T-helper 17 cell (primary cell): ENCODE measurements at places on chromosomes 13 and 19.

DNA sequence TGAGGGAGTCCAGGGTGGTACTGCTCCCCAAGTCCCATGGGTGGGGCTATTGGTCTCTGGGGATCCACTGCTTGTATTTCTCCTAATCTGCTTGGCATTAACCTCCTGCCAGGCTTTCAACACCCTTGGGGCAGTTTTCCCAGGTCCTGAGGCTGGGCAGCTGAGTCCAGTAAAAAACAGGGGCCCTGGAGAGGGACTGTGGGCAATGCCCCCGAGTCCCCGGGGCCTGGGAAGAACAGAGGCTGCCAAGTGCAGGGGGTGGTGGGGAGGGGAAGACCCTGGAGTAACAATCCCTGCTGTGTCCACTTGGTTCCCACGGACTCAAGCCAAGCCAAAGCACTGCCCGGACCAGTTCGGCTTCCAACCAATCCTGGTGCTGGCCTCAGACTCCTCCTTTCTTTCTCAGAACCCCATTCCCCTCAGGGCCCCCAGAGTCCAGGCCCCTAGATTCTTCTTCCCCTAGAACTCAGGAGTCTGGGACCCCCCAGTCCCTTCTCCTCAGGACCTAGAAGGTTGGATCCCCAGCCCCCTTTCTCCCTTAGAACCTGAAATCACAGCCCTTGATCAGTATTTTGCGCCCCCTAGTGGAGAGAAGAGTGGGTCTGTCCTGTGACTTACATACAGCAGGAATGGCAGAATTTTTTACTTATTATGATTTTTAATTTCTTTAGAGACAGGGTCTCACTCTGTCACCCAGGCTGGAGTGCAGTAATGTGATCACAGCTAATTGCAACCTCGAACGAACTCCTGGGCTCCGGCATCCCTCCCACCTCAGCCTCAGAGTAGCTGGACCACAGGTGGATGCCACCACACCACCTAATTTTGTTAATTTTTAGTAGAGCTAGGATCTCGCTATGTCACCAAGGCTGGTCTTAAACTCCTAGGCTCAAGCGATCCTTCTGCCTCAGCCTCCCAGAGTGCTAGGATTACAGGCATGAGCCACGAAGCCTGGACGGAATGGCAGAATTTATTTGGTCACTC lies 3.7 kb upstream of the CLPTM1 start:
- DNase-seq = peak; percentile 22

DNA sequence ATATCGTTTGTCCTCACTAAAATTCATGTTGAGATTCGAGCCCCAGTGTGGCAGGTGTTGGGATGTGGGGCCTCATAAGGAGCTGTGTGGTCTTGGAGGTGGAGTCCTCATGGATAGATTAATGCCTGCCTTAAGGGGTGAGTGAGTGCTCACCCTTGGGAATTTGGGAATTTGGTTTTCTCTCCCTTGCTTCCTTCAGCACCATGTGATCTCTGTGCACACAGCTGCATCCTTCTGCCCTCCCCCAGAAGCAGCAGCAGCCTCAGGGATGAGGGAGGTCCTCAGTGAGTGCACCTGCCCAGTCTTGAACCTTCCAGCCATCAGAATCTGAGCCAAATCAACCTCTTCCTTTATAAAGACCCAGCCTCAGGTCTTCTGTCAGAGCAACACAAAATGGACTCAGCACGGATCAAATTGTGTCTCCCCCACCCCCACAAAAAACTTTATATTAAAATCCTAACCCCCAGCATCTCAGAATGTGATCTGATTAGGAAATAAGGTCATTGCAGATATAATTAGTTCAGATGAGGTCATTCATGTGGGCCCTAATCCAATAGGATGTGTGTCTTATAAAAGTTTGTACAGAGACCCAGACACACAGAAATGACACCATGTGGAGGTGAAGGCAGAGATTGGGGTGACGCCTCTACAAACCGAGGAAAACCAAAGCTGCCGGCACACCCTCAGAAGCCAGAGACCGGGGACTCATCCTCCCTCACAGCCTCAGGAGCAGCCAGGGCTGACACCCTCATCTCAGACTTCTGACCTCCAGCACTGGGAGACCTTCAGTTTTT lies 12.9 kb downstream of the CYTH2 start:
- DNase-seq = no peak

- no peak for DNase-seq
These were observed 871.4 kb upstream of the GPC6 start for GRCh38 chr13:92355213-92355612.

DNA sequence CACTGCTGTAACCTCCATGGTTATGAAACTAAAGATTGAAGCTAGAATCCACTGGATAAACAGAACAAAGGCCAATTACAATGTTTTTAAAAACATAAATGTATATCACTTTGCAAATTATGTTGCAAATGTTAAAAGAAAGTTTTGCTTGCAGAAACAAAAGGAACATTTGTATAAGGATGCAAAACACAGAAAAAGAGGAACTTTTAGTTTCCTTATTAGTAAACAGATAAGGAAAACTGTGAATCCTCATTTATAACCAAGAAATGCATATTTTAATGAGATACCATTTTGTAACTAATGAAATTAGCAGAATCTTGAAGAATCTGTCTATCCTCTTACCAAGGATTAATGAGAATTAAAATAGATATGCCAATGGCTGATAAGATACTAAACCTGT lies 32.3 kb downstream of the LPAR6 start:
- no peak for DNase-seq

GRCh38 chr19:55704494-55705245 lies 29.6 kb downstream of the EPN1 start:
- no peak for DNase-seq

DNA sequence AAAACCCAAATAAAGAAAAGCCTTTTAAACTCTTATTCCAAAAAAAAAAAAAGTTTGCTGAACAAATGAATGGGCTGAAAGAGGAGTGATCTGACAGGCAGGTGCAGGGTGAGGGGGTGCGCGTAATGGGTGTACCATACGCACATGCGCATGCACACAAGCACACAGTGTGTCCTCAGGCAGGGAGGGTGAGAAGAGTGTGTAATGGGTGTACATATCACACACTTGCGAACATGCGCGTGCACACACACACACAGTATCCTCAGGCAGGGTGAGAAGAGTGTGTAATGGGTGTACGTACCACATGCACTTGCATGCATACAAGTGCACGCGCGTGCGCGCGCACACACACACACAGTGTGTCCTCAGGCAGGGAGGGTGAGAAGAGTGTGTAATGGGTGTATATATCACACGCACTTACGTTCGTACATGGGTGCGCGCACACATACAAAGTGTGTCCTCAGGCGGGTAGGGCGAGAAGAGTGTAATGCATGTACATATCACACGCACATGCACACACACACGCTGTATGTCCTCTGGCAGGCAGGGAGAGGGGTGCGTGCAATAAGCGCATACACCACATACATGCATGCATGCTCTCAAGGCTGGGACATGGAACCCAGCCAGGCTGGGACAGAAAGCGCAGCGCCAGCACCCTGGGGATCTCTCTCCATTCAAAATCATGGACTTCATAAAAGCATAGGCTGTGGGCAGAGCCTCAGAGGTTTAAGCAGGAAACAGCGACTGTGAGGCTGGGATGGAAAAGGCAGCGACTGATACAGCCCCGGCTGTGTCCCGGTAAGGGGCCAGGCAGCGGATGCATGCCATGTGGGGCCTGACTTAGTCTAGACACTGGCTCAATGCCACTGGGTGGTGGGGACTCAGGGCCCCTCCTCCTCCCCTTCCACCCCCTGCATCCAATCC lies 70.4 kb downstream of the CEBPG start:
- no peak for DNase-seq

DNA sequence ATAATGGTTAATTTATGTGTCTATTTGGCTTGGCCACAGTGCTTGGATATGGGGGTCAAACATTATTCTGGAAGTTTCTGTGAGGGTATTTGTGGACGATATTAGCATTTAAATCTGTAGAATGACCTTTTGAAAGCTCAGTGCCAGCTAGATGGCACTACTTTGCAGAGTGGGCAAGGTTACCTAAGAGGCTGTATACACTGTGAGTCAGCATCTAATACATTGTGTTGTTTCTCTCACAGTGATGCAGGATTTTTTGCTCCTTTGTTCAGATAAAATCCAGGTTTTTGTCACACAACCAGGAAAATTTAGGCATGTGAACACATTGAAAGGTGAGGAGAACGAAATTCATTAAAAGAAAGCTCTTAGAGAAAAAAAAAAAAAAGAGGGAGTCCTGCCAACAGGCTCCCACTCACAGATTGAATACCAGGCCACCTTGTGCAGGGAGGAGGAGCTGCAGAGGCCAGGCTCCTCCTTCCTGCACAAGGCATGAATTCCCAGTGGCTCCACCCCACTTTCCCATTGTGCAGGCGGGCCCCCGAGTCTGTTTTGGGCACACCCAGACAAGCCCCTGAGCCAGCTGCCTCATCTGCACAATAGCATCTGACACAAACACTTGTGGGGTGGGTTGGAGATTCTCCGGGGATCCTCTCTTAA lies 551.0 kb upstream of the ATXN8OS start:
- no peak for DNase-seq

GRCh38 chr13:101785858-101786257 lies 333.4 kb downstream of the ITGBL1 start:
- DNase-seq = no peak

- no peak for DNase-seq
These were observed 68.6 kb upstream of the MIR17HG start for GRCh38 chr13:91278888-91279287.

DNA sequence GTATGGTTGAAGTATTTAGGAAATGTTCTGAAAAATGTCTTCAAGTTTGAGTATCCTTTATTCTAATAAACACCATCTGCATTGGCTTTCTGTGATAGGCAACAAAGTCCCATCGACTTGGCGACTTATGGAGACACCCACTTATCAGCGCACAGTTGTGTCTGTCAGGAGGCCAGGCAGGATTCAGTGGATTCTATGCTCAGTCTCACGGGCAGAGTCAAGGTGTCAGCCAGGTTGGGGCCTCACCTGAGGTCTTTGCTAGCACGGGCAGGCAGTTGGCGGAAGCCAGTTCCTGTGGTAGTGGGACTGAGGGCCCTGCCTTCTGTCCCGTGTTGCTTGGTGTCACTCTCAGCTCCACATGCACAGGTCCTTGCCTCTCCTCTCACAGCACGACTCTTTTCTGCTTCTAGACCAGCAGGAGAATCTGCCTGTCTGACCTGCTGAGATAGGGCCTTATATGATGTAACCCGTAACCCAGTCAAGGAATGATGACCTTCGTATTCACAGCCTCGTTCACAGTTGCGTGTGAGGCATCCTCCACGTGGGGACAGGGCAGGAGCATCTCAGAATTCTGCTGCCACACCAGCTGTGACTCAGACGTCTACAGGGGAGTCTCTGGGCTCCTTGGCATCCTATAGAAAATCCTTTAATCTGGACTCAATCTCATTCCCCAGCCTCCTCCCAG lies 10.0 kb downstream of the CUL4A start:
- DNase-seq = no peak

- no peak for DNase-seq
These were observed 25.4 kb downstream of the ALG5 start for GRCh38 chr13:36973621-36974295.

- no peak for DNase-seq
These were observed 2097.0 kb downstream of the PCDH9 start for GRCh38 chr13:65133094-65133493.

DNA sequence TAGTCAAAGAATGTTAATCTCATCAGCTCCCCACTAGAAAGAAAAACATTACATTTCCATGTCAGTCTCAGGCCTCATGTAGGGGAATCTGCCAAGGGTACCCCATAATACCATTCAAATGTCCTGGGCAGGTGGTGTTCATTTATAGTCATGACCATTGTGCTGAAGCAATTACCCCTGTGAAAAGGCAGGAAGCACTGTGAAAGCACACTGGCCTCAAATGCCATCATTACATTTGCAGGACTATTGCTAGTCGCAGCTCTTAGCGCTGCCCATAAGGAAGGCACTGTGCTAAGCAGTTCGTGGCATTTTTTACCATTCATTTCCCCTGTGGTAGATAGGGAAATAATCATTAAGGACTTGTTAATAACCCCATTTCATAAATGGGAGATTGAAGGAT lies 109.0 kb downstream of the LHFPL6 start:
- no peak for DNase-seq

DNA sequence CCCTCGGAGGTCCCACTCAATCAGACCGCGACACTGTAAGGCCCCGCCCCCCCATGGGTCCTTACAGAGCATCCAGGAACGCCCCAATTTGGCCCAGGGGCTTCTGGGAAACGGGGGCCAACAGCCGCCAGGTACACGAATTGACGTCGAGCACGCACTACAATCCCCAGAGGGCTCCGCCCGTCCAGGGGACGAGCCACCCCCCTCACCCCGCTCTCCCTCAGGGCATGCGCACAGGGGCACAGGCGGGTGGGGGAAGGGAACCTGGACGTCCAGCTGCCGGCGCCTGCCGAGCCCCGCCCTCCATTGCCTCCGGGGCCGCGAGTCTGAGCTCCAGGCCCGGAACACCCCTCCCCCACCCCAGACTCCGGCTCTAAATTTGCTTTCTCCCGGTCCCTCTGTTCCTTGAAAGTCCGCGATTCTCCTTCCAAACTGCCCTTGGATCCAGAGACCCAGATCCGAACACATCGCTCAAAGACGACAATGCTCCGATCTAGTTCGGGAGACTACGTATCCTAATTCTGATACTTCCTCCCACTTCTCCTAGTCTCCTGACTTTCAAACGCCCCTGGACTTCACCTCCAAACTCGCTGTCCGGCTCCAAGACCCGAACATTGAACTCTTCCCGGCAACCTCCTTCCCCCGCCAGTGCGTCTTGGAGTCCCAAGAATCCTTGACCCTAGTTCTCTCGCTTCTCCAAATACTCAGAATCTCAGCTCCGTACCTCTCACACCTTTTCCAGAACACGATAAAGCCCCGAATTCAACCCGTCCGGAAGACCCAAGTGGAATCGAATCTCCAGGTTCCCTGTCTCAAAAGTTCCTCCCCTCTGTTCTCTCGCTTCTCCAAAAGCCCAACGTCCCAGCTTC lies 770 bp downstream of the SERTAD3 start:
- peak; percentile 96 for DNase-seq

GRCh38 chr13:47085346-47085745 lies 188.5 kb upstream of the HTR2A start:
- no peak for DNase-seq

DNA sequence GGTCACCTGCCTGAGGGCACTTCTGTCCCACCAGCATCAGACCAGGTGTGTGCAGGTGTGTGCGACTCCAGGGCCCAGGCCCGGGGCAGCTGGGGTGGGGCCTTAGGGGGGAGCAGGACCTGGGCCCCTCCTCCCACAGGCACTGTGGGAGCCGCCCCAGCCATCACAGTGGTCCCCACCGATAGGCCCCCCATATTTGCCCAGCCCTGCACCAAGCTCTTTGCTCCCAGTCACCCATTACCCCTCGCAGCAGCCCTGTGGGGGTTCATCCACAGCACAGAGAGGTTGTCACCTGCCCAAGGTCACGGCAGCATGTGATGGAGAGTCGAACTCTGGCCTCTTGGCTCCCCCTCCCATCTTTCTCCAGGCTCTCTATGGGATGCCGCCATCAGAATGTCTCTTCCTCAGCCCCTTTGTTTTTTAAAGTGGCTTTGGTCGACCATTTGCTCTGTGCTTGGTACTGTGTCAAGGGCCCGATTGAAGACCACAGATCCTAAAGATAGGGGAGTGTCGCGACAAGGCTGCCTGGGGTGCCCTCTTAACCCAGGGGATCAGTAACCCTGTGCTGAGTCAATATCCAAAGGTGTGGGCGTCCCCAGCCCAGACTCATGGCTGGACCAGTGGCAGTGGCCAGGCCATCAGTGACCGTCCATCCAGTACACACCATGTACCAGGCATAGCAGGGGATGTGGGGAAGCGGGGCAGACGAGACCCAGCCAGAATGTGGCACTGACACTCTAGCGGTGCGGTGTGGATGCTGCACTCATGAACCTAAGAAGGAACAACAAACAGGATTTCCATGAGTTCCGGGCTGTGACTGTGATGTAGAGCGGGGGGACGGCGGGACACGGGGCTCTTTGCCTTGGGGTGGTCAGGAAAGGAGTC lies 28.3 kb upstream of the NCCRP1 start:
- DNase-seq = no peak
